Ovary (tissue), 10 donors: ENCODE measurements at places on chromosomes 16 and 17. TPM values are rescaled to one million over a fixed set of nuclear protein-coding genes. Genes with fewer than 3 reads are reported as not detected.

- no peak for DNase-seq
These were observed 19.6 kb downstream of the TMC5 start for GRCh38 chr16:19437280-19437679.

Gene CNP
- 77.5 TPM for total RNA-seq

GRCh38 chr16:23833960-23834685 is 1.7 kb upstream of the PRKCB start:
- no peak for DNase-seq

GRCh38 chr17:46136820-46137219 is 56.4 kb downstream of the KANSL1 start:
- DNase-seq = no peak

Gene PRKCB
- total RNA-seq = 0.80 TPM

DNA sequence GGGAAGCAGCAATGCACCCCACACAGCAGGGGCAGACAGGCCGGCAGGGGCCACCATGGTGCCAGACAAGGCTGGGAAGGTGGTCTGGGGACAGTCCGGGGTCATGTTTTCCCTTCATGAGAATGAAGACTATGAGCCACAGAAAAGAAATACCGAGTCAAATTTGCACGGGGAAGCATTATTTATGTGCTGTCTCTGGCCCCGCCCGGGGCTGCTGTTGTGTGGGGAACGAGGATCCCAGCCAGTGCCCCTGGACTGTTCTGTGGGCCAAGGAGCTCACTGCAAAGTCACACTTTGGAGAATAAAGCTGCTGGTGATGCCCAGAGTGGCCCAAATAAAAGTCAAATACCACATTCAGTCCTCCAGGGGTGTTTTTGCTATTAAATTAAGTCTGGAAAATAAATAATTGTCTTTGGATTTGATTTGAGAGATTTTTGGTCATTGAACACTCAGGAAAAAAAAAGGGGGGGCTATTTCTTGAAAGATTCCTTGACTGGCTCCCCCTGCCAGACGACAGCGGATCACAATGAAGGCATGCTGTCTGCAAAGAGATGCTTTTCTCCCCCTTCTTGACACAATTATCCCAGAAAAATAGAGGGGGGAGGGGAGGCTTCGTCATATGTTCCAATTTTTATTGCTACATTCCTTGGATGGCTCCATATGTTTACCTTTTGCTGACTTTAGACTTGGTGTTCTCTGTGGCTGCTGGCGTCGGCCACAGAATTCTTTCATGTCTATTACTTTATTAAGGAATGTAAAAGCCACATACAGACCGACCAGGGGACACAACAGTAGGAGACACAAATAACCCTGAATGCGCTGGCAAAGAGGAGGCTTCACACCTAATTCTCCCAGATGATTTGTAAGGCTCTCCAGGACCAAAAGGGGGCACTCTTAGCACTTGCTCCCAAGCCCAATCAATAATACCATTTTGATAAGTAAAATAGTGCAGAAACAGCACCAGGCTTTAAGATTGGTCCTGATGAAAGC is 27.1 kb upstream of the ANKFN1 start:
- no peak for DNase-seq

DNA sequence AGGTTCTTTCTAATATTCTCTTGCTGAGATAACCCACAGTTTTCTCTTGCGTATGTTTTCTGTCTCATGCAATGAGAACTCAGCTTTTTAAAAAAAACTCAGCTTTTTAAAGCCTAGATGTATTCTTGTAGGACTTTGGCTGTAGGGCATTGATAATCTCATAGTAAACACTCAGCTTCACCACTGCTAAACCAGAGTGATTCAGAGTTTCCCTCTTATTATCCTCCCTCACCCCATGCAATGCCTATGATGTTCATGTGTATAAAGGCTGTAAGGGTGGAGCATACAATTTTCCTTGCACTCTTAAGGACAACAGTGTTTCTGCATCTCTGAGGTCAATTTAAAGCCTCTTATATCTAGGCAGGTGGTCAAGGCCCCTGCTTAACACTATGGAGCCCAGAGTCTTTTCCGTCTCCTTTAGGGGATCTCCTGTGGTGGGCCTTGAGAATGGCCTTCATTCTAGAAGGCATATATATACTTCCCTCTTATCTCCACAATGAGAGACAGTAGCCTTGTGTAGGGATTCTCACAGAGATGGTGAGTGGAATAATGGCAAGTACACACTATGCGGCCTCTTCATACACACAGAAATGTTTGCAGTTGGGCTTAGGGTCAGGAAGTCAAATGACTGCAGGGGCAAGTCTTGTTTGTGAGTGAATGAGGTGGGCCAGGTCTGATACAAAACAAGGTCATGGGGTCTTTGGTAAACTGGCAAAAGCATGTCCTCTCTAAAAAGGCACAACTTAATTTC is 279.6 kb downstream of the HS3ST3A1 start:
- DNase-seq = no peak

DNA sequence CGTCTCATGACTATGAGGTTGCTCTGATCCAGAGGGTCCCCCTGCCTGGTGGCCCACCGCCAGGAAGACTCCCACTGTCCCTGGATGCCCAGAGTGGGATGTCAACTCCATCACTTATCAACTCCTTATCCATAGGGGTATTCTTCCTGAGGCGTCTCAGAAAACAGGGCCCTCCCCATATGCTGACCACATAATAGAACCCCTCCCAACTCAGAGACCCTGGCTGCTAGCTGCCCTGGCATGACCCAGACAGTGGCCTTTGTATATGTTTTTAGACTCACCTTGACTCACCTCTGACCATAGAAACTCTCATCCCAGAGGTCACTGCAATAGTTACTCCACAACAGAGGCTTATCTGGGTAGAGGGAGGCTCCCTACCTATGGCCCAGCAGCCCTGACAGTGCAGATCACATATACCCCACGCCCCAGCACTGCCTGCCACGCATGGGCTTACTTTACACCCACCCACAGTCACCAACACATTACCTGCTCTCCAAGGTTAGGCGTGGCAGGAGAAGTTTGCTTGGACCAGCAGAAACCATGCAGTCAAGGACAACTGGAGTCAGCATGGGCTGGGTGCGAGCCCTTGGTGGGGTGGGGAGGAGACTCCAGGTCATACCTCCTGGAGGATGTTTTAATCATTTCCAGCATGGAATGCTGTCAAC is 2.3 kb upstream of the G6PC1 start:
- no peak for DNase-seq

Gene NRN1L
- 3.8 TPM for total RNA-seq

GRCh38 chr17:80105762-80106161 is 4.4 kb downstream of the GAA start:
- DNase-seq = peak; percentile 58

GRCh38 chr16:30472328-30472942 is at the start of gene ITGAL:
Gene ITGAL (plus strand): TSS chr16:30472742. CDS start chr16:30472838, 96 bp downstream.
- no peak for DNase-seq

Gene DHX38
- 70.5 TPM for total RNA-seq

Gene MMP15
- 2.6 TPM for total RNA-seq

GRCh38 chr17:61487161-61487988 is 35.2 kb downstream of the TBX4 start:
- no peak for DNase-seq

- no peak for DNase-seq
These were observed 32.4 kb downstream of the PRKCB start for GRCh38 chr16:23868136-23868535.

Gene SENP3
- 38.2 TPM for total RNA-seq

Gene SPATA22
- not detected for total RNA-seq

Gene EXOSC6
- 21.6 TPM for total RNA-seq

Gene RHBDL1
- total RNA-seq = 1.9 TPM

DNA sequence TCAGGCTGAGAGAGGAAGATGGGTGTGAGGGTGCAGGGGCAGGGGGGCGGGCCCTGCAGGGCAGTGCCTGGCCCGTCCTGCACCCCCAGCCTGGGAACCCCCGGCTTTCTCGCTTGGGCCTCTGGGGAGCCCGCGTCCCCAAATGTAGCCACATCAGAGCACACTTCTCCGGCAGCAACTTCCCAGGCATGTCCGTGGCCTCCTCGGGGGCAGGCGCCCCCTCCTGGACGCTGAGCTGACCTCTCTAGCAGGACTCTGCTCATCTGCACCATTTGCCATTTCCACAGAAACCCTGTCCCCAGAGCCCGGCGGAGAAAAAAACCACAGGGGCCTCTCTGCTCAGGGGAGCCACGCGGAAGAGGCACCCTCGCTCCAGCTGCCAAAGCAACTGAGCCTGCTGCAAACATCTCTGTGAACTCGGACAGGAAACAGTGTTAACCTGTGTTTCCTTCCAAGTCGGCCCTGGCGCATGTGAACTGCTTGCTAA is 63.4 kb downstream of the KLHDC4 start:
- DNase-seq = no peak

DNA sequence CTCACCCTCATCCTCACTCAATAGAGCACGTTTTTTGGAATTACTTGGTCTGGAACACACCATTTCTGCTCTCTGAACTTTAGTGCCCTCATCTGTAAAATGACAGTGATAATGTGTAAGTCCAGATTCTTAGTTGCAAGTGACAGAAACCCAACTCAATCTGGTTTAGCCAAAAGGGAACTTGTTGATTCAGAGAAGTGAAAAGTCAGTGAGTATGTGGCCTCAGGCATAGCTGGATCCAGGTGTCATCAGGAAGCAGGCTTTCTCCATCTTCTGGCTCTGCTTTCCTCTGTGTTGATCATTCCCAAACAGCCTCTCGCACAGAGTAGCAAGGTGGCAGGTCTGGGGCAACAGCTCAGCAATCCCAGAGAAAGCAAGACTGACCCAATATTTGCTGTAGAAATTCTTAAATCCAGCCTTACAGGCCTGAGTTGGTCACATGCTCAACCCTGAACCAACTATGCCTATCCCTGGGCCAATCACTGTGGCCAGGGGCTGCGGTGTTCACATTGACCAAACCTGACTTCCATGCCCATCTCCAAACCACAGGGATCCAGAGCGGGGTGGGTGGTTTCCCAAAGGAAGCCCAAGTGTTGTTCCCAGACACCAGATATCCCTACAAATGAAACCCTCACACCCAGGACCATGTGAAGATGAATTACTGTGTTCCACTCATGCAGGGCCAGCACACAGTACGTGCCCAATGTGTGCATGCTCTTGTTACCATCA is 23.3 kb upstream of the ALKBH5 start:
- DNase-seq = no peak

DNA sequence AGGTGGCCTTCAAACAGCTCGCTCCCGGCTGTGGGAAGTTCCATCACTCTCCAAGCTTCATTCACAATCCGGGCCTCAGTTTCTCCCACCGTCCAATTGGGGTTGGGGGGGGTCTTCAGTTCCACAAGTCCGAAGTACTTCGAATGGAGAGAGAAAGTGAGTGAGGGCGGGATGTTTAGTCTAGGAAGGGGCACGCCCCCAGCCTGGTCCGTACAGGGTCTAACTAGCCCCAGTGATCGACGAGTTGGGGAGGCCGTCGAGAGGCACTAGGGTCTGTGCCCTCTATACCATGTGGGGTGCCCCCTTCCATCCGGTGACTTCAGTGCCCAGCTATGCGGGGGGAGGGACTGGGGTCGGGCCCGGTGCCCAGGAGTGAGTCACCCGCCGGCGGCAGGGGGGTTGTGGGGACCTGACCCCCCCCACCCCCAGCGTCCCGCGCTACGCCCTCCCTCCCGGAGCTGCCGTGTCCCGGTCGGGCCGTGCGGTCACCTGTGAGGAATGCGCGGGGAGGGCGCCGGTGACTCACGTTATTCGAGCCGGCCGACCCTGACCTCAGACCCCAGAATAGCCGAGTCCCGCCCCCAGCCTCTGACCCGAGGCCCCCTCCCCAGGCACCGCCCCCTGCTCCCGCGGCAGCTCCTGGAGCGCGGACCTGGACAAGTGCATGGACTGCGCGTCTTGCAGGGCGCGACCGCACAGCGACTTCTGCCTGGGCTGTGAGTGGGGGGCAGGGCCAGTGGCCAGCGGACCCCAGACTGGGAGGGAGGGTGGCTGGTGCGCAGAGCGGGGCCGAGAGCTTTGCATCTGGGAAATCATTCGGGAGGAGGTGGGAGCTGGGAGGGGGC is 658 bp downstream of the TNFRSF12A start:
- peak; percentile 90 for DNase-seq

DNA sequence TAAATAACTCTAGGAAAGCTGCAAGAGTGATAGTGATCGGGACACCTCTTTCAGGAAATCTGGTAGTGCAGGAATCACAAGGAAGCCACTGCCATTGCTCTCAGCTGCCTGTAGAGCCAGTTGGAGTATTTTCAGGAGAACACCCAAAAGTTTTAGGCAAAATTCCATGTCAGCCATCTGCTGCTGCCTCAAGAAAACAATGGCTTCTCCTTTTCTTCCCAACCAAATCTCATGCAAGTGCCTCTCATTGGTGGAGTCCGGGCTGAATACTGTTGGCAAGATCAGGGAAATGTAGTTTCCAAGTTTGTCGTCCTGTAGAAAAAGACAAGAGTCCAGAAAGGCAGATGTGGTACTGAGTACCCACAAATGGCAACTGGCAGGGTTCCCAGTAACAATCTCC is 54.9 kb upstream of the TANC2 start:
- no peak for DNase-seq

Gene KIF2B
- not detected for total RNA-seq

Gene CD300H
- not detected for total RNA-seq

Gene SPIRE2
- 6.8 TPM for total RNA-seq

Gene PKMYT1
- total RNA-seq = 1.9 TPM
